ENCODE measurements at places on chromosomes 12 and 14. TPM values are rescaled to one million over a fixed set of nuclear protein-coding genes. Genes with fewer than 3 reads are reported as not detected.

NEUROD4 gene
- total RNA-seq, result not detected

NIN gene
- total RNA-seq, result 124 TPM

CABP1 gene
- total RNA-seq, result not detected

STYX gene
- 48.8 TPM for total RNA-seq

GLS2 gene
- 11.5 TPM for total RNA-seq

OR4E2 gene
- not detected for total RNA-seq

CGRRF1 gene
- 26.2 TPM for total RNA-seq

MTRFR gene
- total RNA-seq, result 61.0 TPM

MAPKAPK5 gene
- total RNA-seq, result 80.6 TPM

TFCP2 gene
- 34.9 TPM for total RNA-seq

PRIMA1 gene
- total RNA-seq, result not detected

KRT73 gene
- total RNA-seq, result 8.5 TPM

TOMM20L gene
- total RNA-seq, result not detected

GRCh38 chr12:60174941-60175340 lies 579.1 kb downstream of the SLC16A7 start:
- no peak for DNase-seq

DNA sequence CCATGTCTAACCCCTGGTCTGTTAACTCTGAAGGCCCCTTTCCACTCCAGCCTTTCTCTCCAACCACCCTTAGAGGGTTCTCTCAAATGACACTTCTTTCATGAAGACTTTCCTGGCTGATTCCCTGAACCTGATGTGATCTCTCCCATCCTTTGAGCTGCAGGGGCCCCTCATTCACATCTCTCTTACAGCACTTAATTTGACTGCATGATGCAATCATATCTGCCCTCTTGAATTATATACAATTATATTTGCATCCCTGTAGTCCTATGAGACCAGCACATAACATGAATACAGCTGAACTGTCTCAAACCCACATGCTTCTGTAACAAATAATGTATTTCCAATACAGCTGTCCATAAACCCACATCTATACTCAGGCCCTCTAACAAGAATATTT lies 56.4 kb downstream of the PPP2R5E start:
- no peak for DNase-seq

DNA sequence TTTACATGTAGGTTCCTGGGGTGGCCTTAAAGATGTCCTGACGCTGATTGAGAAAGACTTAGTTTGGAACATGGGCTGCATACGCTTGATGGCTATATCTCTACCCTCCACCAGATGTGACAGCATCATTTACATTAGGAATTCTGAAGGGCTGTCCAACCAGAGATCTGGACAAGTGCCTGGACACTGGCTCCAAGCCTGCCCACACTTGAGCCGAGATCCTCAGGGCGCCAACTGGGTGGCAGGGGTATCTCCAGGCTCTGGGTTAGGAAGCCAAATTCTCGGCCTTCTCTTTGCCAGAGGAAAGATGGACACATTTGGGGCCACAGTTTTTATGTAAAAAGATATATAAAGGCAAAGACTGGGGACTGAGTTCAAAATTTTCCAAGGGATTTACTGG lies 246.3 kb downstream of the NTF3 start:
- no peak for DNase-seq

DNA sequence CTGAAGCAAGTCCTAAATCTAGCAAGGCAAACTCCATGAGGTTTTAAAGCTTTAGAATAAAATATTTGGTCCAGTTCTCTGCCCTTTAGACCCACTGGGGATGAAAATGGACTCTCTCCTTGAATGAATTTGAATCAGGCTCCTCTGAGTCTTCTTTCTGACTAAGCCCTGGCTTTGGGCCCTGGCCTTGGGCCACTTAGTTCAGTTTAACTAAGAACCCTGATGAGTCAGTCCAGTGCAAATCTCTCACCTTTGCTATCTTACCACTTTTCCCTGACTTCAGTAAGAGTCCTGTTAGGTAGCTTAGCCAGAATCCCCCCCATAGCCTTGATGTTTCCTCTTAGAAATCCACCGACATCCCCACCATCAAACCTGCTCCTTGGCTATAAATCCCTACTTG lies 427.5 kb downstream of the SNAPC1 start:
- DNase-seq, result no peak

- peak; percentile 57 for DNase-seq
Observed at GRCh38 chr12:53287741-53288216, 7.6 kb upstream of the PFDN5 start.

GRCh38 chr14:92651758-92652406 lies 96.5 kb downstream of the LGMN start:
- peak; percentile 35 for DNase-seq

- DNase-seq, result no peak
Observed at GRCh38 chr12:77816196-77816595, 14.5 kb upstream of the NAV3 start.

DNA sequence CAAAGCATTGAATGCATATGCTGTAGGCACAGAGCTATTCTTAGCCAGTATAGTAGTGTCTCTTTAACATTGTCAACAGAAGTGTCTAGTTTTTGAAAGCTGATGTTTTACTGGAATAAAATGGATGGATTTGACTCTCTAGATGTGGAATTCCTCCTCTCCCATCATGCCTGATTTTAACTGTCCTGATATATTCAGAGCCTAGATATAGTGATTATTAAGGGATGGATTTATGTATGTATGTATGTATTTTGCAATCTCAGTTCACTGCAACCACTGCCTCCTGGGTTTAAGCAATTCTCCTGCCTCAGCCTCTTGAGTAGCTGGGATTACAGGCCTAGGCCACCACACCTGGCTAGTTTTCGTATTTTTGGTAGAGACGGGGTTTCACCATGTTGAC lies 144.8 kb upstream of the NAV3 start:
- no peak for DNase-seq

DNA sequence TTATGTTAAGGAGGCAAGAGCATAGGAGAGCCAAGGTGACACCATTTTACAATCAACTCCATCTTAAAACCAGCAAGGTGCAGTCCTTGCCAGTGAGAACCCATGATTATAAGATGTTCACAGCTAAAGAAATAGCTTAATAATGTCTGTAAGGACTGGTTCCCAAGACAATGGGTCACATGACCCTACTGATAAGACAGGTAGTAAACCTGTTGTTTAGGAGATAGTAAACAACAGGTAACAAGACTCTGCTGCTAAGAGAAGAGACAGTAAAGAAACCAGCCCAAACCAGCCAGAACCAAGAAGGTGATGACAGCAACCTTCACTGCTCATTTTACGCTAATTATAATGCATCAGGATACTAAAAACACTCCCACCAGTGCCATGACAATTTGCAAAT lies 23.2 kb upstream of the BCAT1 start:
- DNase-seq, result no peak

DNA sequence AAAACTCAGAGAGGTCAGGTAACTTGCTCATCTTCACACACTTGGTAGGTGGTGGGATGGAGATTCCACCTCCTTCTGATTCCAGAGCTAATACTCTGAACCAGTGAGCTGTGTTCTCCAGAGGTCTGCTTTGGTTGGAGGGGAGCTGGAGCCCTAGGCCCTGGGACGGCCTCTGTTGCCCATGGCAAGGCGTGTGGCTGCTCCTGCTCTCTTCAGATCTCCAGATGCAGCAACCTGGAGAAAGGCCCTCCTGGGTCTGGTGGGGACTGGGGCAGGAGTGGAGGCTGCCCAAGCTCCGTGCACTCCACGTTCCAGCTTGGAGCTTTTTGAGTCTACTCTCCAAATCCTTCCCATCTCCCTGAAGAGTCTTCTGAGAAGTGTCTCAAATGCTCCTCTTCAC lies 10.7 kb downstream of the CCND2 start:
- no peak for DNase-seq

DNA sequence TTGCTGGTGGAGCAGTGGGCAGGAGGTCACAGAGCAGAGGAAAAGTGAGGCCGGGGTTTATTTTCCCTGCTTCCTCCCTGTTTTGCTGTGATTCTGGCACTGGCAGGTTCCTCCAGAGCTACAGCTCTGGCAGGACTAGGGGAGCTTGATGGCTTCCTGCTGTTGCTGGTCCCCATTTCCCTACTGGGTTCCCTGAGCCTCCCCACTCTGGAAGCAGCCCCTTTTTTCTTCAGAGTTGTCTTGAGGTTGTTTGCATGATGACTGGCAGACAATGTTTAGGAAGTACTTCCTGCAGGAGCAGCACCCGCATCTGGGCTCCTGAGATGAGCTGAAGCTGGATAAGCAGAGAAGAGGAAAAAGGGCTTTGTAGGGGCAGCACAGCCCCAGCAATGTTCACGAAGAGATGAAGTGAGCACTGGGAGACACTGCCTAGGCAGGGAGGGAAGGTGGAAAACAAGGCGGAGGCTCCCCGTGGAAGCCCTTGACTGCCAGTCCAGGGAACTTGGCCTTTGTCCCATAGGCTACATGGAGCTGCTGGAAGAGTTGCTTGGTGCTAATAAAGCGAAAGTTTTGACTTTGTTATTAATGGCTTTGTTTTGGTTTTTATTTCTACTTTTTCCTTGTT lies 126.9 kb downstream of the SLC38A6 start:
- no peak for DNase-seq

DNA sequence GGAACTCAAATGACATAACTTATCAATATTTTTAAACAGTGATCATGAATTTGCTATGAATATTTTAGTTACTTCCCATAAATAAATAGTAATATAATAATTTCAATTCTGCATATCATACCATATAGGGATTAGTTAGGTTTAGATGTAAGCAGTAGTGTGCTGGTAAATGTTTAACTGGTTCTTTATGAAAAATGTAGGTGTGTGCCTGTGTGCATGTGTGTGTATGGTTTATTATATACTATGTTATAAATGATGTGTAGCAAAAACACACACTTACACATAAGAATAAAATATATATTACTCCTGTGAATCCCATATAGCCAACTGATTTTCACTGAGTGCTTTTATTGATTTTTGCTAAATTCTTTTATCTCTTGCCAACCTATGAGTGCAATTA lies 14.0 kb upstream of the BHLHE41 start:
- DNase-seq, result no peak

GRCh38 chr14:57987051-57987450 lies 121.2 kb upstream of the SLC35F4 start:
- no peak for DNase-seq

DNA sequence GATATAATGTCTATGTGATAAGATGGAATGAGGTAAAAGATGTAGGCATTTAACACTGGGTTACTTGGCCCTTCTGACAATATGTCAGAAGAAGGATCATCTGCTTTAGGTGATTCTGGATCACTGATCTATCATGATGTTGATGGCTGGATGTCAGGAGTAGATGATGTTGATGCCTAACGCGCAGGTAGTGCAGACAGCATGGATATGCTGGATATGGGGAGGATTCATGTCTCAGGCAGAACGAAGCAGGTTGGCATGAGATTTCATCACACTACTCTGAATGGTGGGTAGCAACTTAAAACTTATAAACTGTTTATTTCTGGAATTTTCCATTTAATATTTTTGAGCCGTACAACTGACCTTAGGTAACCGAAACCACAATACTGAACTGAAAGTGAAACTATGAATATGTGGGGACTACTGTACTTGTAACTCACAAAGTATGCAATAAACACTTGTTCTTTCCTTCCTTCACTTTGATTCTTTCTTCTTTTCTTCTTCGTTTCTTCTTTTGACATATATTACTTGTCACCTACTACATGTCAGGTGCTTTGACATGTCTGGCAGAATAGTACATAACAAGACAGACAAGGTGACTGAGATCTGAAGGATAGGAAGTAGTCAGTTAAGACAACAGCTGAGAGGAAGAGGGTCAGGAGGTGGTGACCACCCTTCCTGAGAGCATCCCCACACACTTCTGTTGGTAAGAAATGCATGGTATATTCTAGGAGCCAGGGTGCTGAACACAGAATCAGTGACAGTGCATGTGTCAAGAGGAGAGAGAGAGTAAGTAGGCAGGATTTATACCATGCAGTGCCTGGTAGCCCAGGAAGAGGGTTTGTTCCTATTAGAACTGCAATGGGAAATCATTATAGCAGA lies 238.8 kb downstream of the PPFIA2 start:
- no peak for DNase-seq
